ENCODE measurements at places on chromosomes 3 and 15. TPM values are rescaled to one million over a fixed set of nuclear protein-coding genes. Genes with fewer than 3 reads are reported as not detected.
A peak's percentile ranks its signal among the peaks of the same experiment; 100 is the strongest.

The C3orf22 gene
- not detected for total RNA-seq

The ZNF717 gene
- 5.4 TPM for total RNA-seq

DNA sequence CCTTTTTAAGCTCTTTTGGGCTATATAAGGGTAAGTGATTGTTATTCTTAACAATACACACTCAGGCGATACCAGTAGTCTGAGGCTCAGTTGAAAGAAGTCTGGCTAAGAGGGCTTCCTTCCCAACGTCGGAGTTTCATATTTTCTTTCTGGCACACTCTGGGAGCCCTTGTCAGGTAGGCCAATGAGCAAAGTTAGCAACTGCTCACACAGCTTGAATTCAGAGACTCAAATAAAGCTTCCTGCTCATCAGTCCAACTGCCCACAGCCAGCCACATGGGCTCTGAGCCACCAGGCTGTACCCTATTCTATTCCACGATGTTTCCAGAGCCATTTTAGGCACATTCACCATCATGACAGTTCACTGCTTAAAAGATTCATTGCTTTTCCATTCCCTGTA, 155.1 kb upstream of the TBL1XR1 start:
- H3K4me3 ChIP-seq: no peak overlapping the region
- peak overlapping the region; percentile 47 for H3K27ac ChIP-seq

DNA sequence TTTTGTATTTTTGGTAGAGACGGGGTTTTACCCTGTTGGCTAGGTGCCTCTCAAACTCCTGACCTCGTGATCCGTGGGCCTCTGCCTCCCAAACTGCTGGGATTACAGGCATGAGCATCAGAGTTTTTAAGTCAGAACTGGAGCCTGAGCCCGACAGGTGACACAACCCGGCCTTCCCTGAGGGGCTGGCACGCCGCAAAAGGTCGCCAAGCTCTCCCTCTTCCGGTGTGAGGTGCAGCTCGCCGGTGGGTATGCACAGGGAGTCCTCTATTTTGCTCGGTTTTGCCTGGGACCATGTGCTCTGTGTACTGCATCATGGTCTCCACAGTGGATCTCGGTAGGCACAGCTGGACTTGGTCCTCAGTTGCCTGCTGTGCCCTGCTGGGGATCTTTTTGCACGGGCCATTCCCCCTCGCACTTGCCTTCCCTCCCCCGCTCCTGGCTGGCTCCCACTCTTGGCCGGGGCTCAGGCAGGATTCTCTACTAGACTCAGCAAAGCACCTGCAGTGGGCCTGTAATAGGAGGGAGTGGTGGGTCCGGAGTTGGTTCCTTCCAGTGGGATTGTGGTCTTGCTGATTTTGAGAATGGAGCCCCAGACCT, 101.2 kb upstream of the KLF13 start:
- H3K27ac ChIP-seq: no peak overlapping the region
- H3K36me3 ChIP-seq: no peaks in the 10 kb centered on the region
- peaks cover 22% of the 10 kb centered on the region for H3K4me1 ChIP-seq

The PARP15 gene
- 0.08 TPM for total RNA-seq

DNA sequence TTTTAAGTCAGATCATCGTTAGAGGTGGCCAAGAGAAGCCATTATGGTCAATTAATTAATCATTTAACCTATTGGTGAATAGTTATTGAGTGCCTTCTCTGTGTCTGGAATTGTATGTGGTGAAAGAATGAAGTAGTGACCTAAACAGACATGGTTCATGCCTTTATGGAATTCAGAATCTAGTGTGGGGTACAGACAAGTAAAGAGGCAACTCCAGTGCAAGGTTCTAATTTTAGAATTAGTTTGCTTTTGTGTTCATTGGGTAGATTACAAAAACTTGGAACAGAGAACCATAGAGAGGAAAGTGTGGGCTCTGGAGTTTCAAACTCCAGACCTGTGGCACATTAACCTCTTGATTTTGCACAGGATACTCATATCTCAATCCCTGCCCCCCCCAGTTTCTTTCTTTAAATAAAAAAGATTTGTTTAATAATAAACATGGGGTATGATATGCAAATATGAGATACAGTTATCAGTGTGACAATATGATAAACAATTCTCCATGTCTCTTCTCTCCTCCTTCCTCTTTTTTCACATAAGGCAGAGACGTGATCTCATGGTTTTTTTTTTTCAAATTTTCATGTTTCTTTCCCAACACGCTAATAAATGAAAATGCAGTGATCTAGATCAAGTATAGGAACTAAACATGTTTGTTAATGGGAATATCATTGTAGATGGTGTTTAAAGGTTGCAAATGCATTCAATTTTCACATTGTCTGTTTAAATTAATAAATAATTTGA, 117.9 kb downstream of the MITF start:
- DNase-seq: no peak
- H3K27ac ChIP-seq: no peak overlapping the region
- no peaks in the 10 kb centered on the region for H3K27me3 ChIP-seq
- no peaks in the 10 kb centered on the region for H3K4me1 ChIP-seq
- no peak overlapping the region for H3K4me3 ChIP-seq

The AAGAB gene
- total RNA-seq: 30.3 TPM

The GABRR3 gene
- total RNA-seq: not detected

- H3K27ac ChIP-seq: no peak overlapping the region
- no peaks in the 10 kb centered on the region for H3K4me1 ChIP-seq
- no peak for DNase-seq
- H3K4me3 ChIP-seq: no peak overlapping the region
Observed at GRCh38 chr15:77352887-77353286, 67.0 kb downstream of the PEAK1 start.

The ACSBG1 gene
- 0.31 TPM for total RNA-seq

DNA sequence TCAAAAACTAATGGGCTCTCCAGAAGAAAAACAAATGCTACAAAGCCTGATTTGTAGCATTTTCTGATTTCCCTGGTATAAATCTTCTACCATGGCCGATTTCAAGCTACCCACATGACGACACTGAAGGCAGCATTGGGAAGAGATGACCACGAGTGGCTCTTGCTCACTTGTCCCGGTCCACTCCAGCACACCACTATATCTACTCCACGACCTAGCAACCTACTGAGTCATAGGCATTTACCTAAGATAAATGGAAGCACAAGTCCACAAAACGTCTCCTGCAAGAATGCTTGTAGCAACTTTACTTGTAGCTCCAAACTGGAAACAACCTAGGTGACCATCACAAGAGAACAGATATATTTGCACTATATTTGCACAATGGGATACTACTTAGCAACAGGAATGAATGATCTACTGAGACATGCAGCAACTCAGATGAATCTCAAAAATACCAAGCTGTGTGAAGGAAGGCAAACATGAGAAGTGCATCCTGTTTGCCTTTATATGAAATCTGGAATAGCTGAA, 60.8 kb upstream of the HES1 start:
- H3K27me3 ChIP-seq: no peaks in the 10 kb centered on the region
- H3K4me3 ChIP-seq: no peak overlapping the region

- H3K27ac ChIP-seq: peak overlapping the region; percentile 22
- no peak for DNase-seq
- peaks cover 11% of the 10 kb centered on the region for H3K4me1 ChIP-seq
- no peaks in the 10 kb centered on the region for H3K36me3 ChIP-seq
Observed at GRCh38 chr3:71504250-71505036, 79.1 kb downstream of the FOXP1 start.

DNA sequence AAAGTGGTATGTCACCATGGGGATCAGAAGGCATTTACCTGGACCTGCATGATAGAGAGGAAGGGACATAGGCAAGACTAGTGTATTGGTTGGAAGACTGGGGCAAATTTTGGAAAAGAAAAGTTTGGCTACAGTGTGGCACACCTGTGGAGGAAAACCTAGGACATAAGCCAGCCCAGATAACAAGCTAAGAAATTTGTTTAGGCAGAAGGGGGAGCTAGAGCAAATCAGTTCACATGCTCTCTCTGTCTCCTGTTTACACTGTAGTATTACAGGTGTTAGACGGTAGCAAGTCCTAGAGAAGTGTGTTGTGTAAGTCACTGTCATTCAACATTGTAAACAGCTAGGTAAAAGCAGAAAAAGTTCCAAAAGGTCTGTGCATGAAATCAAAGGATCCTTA, 11.9 kb upstream of the ALDH1A2 start:
- H3K36me3 ChIP-seq: no peaks in the 10 kb centered on the region
- H3K27ac ChIP-seq: no peak overlapping the region
- no peak overlapping the region for H3K4me3 ChIP-seq
- no peak for DNase-seq
- H3K4me1 ChIP-seq: no peaks in the 10 kb centered on the region

GRCh38 chr15:49023354-49023753, 22.9 kb downstream of the SECISBP2L start:
- no peak for DNase-seq
- no peaks in the 10 kb centered on the region for H3K27me3 ChIP-seq
- H3K27ac ChIP-seq: no peak overlapping the region
- H3K36me3 ChIP-seq: no peaks in the 10 kb centered on the region
- no peaks in the 10 kb centered on the region for H3K4me1 ChIP-seq

DNA sequence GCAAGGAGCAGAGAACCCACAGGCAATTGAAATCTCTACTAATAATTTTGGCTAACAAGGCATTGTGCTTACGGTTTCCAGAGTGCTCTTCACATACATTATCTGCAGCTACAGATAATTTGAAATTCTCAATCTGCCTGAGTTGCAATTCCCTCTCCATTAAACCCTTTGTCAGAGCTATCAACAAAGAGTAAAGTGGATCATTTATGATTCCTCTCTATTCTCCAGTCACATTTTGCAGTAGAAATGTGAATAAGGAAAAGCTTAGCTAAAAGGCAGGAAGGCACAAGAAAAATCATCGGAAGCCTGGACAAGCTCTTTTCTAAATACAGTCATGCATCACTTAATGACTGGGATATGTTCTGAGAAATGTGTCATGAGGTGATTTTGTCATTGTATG, 49.6 kb downstream of the FAM98B start:
- no peak for DNase-seq
- no peaks in the 10 kb centered on the region for H3K27me3 ChIP-seq
- H3K27ac ChIP-seq: no peak overlapping the region
- no peaks in the 10 kb centered on the region for H3K36me3 ChIP-seq
- H3K4me1 ChIP-seq: no peaks in the 10 kb centered on the region

- H3K4me1 ChIP-seq: no peaks in the 10 kb centered on the region
- no peak for DNase-seq
- H3K36me3 ChIP-seq: no peaks in the 10 kb centered on the region
- H3K27me3 ChIP-seq: no peaks in the 10 kb centered on the region
- no peak overlapping the region for H3K27ac ChIP-seq
- no peak overlapping the region for H3K4me3 ChIP-seq
Observed at GRCh38 chr3:148816981-148817525, 10.6 kb upstream of the CPB1 start.

The PRR20G gene
- total RNA-seq: not detected

DNA sequence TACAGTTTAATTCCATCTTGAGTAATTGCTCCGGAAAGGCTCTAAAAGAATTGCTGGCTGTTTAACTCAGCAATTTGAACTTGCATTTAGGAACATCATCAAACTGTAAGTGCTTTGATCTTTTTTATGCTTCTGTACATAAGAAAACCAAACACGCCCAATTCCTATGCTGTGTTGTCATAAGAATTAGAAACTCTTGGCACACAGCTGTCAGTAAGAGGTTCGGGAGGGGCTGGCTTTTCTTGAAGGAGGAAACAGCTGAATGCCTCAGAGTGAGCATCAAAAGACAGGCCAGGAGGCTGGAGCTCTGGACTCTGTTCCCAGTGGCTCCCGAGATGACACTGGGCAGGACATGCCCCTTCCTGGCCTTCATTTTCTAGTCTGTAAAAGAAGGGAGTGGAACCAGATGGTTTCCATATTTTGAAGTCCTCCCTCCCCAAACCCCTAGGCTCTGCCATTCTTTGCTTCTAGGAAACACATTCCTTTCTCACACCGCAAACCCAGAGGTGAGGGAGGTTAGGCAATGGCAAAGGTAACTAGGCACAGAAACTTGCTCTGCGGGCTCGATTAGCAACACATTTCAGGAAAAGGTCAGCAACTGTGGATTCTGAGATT, 73.7 kb upstream of the DLG1 start:
- peaks cover 33% of the 10 kb centered on the region for H3K4me1 ChIP-seq
- H3K4me3 ChIP-seq: no peak overlapping the region
- H3K36me3 ChIP-seq: no peaks in the 10 kb centered on the region
- no peak for DNase-seq
- H3K27me3 ChIP-seq: no peaks in the 10 kb centered on the region

The GPR62 gene
- total RNA-seq: not detected

The HRG gene
- total RNA-seq: not detected

GRCh38 chr3:14691239-14691638, 16.3 kb downstream of the C3orf20 start:
- no peaks in the 10 kb centered on the region for H3K27me3 ChIP-seq
- H3K36me3 ChIP-seq: no peaks in the 10 kb centered on the region
- no peak for DNase-seq
- H3K4me3 ChIP-seq: no peak overlapping the region
- H3K27ac ChIP-seq: no peak overlapping the region

DNA sequence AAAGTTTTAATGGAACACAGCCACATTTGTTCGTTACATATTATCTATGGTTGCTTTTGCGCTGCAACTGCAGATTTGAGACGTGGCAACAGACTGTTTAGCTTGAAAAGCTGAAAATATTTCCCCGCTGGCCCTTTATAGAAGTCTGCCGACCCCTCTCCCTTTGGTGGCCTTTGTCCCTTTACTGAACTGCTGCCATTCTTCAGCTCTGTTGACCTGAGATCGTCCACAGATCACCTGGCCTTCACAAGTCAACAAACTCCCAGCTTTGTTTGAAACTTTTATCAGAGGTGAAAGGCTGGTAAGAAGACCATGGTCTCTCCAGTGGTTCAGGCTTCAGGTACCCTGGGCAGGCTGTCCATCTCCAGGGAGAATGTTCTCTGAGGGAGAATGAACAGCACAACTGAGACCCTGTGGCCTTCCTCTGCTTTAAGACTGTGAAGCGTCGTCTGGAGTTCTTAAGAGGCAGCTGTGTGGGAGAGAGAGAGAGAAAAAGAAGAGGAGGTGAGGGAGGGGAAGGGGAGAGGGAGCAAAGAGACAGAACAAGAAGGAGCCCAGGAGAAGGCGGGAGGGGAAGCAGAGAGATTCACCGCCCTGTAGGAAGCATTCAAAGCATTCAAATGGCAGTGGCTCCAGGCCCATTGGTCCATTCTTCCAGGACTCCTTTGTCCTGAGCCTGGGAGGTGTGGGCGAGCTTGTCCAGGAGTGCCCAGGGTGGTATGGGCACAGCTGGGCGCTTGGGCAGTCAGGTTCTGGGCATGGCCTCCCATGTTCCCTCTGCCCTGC, 53.7 kb upstream of the INSYN1 start:
- no peaks in the 10 kb centered on the region for H3K27me3 ChIP-seq
- no peaks in the 10 kb centered on the region for H3K36me3 ChIP-seq
- no peak for DNase-seq
- no peak overlapping the region for H3K27ac ChIP-seq
- H3K4me3 ChIP-seq: no peak overlapping the region

DNA sequence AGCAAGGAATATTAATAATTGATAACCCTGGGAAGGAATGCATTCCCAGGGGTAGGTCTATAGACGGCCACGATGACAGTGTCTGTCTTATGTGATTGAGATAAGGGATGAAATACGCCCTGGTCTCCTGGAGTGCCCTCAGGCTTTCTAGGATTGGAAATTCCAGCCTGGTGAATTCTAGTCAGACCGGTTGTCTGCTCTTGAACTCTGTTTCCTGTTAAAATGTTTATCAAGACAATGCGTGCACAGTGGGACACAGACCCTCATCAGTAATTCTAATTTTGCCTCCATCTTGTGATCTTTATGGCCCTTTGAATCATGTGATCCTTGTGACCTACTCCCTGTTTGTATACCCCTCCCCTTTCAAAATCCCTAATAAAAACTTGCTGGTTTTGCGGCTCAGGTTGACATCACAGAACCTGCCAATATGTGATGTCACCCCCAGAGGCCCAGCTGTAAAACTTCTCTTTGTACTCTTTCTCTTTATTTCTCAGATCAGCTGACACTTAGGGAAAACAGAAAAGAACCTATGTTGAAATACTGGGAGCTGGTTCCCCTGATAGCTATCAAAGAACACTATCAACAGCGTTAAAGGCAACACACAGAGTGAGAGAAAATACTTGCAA, 183.3 kb downstream of the PDE8A start:
- H3K4me1 ChIP-seq: peaks cover 3% of the 10 kb centered on the region
- no peak overlapping the region for H3K4me3 ChIP-seq
- H3K36me3 ChIP-seq: no peaks in the 10 kb centered on the region
- H3K27me3 ChIP-seq: no peaks in the 10 kb centered on the region
